ENCODE measurements at places on chromosomes 7 and 10.

GRCh38 chr10:126841341-126841895, 63.8 kb upstream of the DOCK1 start:
- H3K4me1 ChIP-seq: 0 out of 2 replicates have a peak, but pooled peaks cover 5% of the 10 kb centered on the region
- no peak overlapping the region for H3K4me3 ChIP-seq
- no peaks in the 10 kb centered on the region for H3K27me3 ChIP-seq

- no peaks in the 10 kb centered on the region for H3K36me3 ChIP-seq
- no peak for DNase-seq
- H3K27ac ChIP-seq: no peak overlapping the region
Observed at GRCh38 chr7:39530971-39531370, 35.2 kb upstream of the YAE1 start.

DNA sequence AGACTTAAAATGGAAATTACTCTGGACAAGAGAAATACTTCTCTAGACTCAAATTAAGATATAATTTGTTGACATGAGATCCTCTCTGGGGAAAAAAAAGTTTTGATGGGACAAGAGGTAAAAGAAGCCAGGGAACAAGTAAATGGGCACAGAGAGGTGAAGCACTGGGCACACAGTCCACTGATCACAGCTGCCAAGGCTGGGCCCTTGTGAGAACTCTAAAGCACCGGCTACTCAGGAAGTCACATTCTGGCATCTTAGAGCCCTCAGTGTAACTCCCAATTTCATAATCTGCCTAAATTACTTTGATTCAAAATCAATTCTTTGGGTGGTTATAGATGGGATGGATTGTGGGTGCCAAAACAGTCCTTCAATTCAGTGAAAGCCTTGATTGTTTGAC, 123.2 kb upstream of the CACNA2D1 start:
- H3K4me1 ChIP-seq: no peaks in the 10 kb centered on the region
- no peak for DNase-seq
- H3K36me3 ChIP-seq: no peaks in the 10 kb centered on the region
- H3K27ac ChIP-seq: no peak overlapping the region
- no peaks in the 10 kb centered on the region for H3K27me3 ChIP-seq

- H3K4me1 ChIP-seq: peaks cover 68% of the 10 kb centered on the region
- DNase-seq: no peak
- no peaks in the 10 kb centered on the region for H3K27me3 ChIP-seq
- H3K27ac ChIP-seq: peak overlapping the region; percentile 57
- no peak overlapping the region for H3K4me3 ChIP-seq
Observed at GRCh38 chr10:132448248-132448731, 51.3 kb downstream of the PWWP2B start.

GRCh38 chr10:125521721-125522680, 161.0 kb downstream of the TEX36 start:
- H3K36me3 ChIP-seq: no peaks in the 10 kb centered on the region
- peak; percentile 23 for DNase-seq

DNA sequence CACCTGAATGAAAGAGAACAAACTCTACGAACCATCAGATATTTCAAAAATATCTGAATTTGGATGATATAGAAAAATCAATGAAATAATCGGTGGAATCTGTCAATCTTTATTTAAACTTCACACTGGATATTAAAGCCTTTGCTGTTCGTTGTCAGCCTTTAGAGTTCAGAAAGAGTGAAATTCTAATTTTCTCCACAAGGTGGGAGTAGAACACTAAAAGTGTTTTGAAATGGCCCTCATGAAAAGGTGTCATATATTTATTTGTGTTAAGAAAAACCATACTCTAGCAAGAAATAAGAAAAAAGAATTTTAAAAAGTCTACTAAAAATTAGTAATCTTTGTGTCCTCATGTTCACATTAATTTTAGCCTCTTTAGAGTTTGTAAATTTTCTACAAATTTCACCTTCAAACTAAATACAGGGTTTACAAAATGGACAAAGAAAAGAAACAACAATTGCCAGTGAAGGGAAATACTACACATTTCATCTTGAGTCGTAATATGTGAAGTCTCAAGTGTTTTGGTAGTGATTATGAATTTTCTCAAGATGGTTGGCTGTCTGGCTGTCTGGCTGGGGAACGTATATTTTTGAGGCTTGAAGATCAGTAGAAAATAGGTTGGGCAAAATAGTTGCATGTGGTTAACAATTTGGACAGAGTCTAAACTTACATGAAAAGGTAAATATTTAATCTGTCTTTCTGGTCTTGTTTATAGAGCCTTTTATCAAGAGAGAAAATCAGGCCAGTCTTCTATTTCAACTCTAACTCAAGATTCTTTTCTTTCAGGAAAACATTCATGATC, 43.7 kb downstream of the DNAJB9 start:
- H3K4me3 ChIP-seq: no peak overlapping the region
- DNase-seq: peak; percentile 32
- H3K27me3 ChIP-seq: no peaks in the 10 kb centered on the region

- DNase-seq: no peak
- H3K27ac ChIP-seq: no peak overlapping the region
- no peak overlapping the region for H3K4me3 ChIP-seq
- no peaks in the 10 kb centered on the region for H3K36me3 ChIP-seq
- H3K27me3 ChIP-seq: peaks cover 2% of the 10 kb centered on the region
- H3K4me1 ChIP-seq: no peaks in the 10 kb centered on the region
Observed at GRCh38 chr10:95758351-95759025, 2.5 kb downstream of the ENTPD1 start.

DNA sequence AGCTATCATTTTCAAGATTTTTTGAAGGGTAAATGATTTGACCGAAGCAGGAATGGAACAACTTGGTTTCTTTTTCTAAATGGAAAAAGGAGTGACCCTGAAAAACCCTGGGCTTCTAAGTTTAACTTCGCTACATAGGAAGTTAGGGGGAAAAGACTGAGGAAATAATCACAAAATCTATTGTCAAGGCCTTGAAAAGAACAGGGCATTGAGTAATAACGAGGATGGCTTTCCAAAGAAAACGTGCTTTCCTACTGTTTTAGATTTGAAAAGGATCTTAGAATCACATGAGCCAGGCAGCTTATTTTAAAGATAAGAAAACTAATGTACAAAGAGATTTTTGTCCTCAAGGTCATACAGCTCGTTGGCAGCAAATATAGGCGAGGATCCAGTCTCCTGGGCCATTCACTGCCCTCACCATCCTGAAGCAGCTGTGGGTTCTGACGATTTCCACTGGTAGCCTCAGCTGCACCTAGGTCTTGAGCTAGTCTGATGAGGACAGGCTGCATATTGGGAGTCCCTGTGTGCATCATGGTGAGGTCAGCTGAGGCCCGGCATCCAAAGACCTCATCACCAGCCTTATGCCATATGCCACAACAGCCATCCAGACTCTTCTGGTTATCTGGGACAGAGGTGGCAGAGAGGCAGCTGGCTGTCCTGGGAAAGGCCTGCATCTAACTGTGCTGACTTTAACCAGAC, 384.7 kb upstream of the NRP1 start:
- no peaks in the 10 kb centered on the region for H3K36me3 ChIP-seq
- H3K27me3 ChIP-seq: no peaks in the 10 kb centered on the region
- H3K4me3 ChIP-seq: no peak overlapping the region
- DNase-seq: no peak
- H3K27ac ChIP-seq: no peak overlapping the region
- H3K4me1 ChIP-seq: peaks cover 13% of the 10 kb centered on the region

DNA sequence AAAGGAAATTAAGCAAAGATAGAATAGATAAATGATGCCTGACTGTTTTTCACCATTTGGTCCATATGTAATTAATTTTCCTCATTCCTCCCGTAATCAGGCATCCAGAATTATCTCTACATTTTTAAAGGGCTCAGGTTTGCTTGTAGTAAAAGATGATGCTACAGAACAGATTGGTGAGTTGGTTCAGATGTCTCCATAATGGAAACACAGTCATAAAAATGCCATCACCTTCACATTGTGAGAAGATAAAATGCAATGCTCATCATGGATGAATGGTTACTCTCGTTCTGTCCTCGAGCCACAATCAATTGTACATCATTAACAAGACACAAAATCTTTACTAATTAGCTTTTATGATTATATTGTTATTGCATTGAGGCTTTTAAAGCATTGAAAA, 64.9 kb upstream of the CELF2 start:
- H3K4me1 ChIP-seq: no peaks in the 10 kb centered on the region
- H3K4me3 ChIP-seq: no peak overlapping the region
- no peak overlapping the region for H3K27ac ChIP-seq
- H3K36me3 ChIP-seq: no peaks in the 10 kb centered on the region
- no peaks in the 10 kb centered on the region for H3K27me3 ChIP-seq

DNA sequence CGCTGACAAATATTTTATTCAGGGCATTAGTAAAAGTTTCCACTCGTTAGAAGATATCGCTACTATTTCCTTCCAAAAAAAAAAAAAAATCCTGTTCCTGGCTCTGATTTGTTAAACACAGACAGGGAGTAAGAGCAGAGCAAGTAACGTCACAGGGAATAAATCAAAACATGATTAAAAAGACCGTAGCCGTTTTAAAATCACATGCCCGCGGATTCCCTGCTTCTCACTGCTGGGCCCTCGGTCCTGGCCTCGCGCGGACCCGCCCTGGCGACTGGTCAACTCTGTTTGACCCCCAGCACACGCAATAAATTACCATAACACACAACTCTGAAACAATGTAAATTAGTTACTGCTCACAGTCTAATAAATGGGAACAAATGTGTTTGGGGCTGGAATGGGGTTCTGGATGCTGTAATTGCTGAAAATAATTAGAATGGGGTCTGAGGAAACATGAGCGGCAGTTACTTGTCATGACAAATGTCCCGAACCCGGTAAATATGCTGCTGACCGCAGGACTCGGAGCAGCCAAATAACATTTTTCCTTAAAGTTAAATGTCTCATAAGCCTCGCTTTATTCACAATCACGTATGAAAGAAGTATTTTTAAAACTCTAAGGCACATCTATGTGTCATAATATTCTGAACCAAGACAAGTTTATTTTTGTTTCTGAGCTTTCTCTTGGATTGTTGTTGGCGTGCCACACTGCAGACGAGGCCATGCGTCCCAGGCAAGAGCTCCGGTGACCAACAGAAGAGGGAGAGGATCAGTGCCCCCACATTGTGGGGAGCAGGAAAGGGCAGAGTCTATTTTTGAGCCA, 17.9 kb downstream of the EBF3 start:
- no peaks in the 10 kb centered on the region for H3K4me1 ChIP-seq
- H3K27ac ChIP-seq: no peak overlapping the region
- H3K27me3 ChIP-seq: peaks cover 52% of the 10 kb centered on the region
- DNase-seq: no peak
- no peaks in the 10 kb centered on the region for H3K36me3 ChIP-seq

- no peak overlapping the region for H3K4me3 ChIP-seq
- no peaks in the 10 kb centered on the region for H3K36me3 ChIP-seq
- DNase-seq: no peak
- H3K27ac ChIP-seq: no peak overlapping the region
- no peaks in the 10 kb centered on the region for H3K27me3 ChIP-seq
Observed at GRCh38 chr10:125606414-125607010, 76.5 kb downstream of the TEX36 start.

DNA sequence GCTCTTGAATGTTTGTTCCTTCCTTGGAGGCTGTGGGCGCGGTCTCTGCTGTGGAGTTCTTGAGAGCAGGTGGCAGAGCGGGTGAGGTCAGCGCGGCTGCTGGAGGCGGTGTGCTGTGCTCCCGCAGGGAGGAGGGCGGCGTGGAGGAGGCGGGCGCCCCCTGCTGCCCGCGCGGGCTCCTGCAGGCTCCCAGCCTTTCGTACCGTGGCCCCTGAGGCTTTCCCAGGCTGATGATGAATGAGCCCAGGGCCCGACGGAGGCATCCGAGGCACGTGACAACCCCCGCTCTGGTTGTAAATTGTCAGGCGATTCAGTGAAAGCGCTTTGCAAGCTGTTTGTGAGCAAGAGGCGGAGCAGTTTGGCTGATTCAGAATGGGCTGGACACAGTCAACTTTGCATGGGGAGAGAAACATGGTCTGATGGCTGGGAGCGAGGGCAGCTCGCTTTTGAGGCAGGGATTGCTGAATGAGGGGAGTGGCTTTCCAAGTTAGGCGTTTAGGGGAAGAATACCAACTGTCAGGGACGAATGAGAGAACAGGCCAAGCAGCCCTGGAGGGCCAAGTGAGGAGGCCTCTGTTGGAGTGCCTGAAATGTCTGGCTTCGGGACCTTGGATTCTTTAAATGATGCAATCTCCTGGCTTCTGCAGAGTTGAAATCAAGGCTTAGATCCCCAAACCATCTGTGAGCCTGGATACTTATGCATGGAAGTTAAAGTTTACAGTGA, 46.6 kb downstream of the CDHR3 start:
- H3K4me3 ChIP-seq: no peak overlapping the region
- H3K27me3 ChIP-seq: no peaks in the 10 kb centered on the region
- no peaks in the 10 kb centered on the region for H3K36me3 ChIP-seq
- DNase-seq: no peak
- H3K4me1 ChIP-seq: peaks cover 10% of the 10 kb centered on the region

GRCh38 chr7:130273933-130274255, 7.2 kb downstream of the CPA2 start:
- H3K4me3 ChIP-seq: no peak overlapping the region
- no peak for DNase-seq
- no peaks in the 10 kb centered on the region for H3K4me1 ChIP-seq
- no peaks in the 10 kb centered on the region for H3K36me3 ChIP-seq

GRCh38 chr10:82564353-82565196, 689.6 kb downstream of the NRG3 start:
- H3K27ac ChIP-seq: no peak overlapping the region
- H3K4me1 ChIP-seq: no peaks in the 10 kb centered on the region
- no peak overlapping the region for H3K4me3 ChIP-seq
- H3K36me3 ChIP-seq: no peaks in the 10 kb centered on the region
- no peaks in the 10 kb centered on the region for H3K27me3 ChIP-seq
- no peak for DNase-seq

GRCh38 chr7:5431560-5432015, 8.0 kb upstream of the TNRC18 start:
- H3K36me3 ChIP-seq: peaks cover 4% of the 10 kb centered on the region
- H3K27me3 ChIP-seq: no peaks in the 10 kb centered on the region
- DNase-seq: no peak
- H3K27ac ChIP-seq: no peak overlapping the region

DNA sequence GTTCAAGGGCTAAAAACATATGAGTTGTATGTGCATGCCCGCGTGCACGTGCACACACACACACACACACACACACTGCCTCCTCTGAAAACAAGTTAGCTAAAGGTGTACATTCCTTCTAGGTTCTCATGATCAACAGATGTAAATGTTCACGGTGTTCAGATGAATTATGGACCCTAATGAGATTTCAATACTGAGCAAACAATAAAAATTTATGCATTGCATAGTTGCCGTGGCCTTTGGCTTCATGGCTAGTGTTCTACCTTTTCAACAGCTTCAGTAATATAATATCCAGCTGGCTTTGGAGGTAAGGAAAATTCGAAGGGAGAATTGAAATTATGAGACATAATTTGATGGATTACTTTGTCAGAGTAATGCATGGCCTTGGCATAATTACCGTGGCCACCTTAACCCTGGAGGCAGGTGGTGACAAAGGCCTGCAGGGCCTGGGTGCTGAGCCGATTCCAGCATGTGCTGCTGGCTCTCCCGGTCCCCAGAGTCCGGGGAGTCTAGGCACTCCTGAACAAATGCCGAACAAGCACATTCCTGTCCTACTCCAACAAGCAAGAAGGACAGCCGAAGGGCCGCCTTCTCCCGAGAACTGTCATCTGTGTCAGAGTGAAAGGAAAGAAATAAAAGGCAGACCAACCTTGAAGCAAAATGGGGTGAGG, 166.6 kb upstream of the TCF7L2 start:
- DNase-seq: no peak
- peaks cover 16% of the 10 kb centered on the region for H3K4me1 ChIP-seq
- no peak overlapping the region for H3K4me3 ChIP-seq
- H3K27me3 ChIP-seq: no peaks in the 10 kb centered on the region
